ENCODE measurements at places on chromosomes 5 and 9.

DNA sequence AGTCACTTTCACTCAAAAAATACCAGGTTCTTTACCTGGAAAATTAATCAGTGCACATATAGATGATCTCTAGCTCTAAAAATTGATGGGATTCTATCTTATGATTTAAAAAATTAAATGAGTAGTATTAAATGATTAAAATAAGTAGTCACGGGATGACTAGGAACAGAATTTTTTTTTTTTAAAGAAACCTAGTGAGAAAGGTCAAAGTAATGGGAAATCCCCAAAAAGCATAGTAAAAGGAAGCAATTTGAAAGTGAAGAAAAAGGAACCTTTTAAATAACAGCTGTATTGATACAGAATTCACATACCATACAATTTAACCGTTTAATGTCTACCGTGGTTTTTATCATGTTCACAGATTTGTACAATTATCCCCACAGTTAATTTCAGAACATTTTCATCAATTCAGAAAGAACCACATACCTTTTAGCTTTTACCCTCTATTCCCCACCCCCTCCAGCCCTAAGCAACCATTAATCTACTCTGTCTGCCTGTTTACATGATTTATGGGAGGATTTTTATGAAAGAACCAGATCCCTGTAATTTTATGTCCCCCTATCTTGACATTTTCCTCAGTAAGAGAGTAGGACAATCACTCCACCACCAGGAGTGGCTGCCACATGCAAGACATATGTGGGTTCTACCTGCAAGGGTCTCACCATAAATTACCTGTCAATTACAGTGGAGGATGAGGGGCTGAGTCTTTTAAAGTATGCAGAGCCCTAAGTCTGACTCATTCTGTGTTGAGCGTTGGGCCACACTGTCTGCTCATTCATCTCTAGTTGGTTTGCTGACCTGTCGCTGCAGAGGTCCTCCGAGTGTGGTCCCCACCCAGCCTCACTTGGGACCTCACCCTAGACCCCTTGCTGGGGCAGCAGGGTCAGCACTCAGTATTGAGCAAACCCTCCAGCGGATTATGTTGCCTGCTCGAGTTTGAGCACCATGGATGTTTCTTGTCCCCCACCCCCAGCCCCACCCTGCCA, 16.0 kb downstream of the ANKRD33B start:
- no peak for DNase-seq

GRCh38 chr5:61002611-61003355, 57.8 kb downstream of the NDUFAF2 start:
- DNase-seq: no peak

GRCh38 chr5:73201547-73202513, 28.8 kb downstream of the TMEM174 start:
- peak; percentile 62 for DNase-seq

- DNase-seq: no peak
These were observed 5.9 kb upstream of the NACC2 start for GRCh38 chr9:136100700-136101614.

DNA sequence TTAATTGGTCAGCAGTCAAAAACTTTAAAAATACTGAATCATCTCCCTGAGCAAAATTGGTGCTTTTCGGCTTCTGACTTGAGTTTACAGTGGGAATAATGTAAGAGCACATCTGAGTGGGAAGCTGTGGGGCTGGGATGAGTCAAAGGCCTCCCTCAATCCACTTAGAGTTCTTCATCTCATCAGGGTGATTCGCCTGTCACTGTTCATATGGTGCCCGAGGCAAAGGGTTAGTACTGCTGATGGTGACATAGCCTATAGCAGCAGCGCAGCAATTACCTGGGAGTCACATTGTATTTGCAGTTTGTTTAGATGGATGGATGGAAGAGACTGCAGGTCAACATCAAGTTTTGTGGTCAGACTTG, 113.8 kb upstream of the ZNF608 start:
- peak; percentile 38 for DNase-seq

GRCh38 chr9:105218673-105219072, 25.8 kb upstream of the SLC44A1 start:
- DNase-seq: no peak

DNA sequence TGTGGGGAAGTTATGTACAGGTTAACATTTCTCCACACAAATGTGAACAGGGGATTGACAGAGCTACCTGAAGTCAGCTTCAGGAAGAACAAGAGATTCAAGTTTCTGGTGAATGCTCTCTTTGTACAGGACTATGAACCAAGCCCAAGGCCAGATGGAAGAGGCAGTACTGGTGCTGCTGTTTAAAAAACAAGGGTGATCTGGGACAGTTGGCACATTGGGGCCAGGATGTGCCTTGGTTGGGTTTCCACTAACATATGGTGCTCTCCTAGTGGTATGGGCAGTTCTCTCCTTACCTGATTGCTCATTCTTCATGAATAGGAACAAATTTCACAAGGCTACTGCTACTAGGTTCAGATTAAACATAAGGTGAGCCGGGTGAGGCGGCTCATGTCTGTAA, 40.0 kb downstream of the MTMR12 start:
- no peak for DNase-seq

GRCh38 chr9:88954066-88954465, 37.2 kb upstream of the S1PR3 start:
- DNase-seq: peak; percentile 80
